T-cell (primary cell): ENCODE measurements at places on chromosomes 6 and 20.

DNA sequence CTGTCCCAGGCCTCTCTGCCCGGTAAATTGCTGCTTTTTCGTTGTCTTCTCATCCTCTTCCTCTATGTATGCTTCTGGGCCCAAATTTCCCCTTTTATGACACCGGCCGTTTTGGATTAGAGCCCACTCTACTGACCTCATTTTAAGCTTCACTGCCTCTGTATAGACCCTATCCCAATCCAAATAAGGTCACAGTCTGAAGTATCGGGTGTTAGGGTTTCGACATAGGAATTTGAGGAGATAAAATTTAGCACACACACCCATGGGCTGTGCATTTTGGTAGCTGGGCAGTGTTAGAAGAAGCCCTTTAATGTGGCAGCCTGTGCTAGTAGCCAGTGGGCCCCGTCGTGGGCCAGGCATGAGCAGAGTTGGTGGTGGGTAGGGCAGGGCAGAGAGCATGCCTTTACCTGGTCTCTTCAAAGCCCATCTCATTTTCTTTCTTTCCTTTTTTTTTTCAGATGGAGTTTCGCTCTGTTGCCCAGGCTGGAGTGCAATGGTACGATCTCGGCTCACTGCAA lies 27.9 kb upstream of the EZR start:
- no peak for DNase-seq

DNA sequence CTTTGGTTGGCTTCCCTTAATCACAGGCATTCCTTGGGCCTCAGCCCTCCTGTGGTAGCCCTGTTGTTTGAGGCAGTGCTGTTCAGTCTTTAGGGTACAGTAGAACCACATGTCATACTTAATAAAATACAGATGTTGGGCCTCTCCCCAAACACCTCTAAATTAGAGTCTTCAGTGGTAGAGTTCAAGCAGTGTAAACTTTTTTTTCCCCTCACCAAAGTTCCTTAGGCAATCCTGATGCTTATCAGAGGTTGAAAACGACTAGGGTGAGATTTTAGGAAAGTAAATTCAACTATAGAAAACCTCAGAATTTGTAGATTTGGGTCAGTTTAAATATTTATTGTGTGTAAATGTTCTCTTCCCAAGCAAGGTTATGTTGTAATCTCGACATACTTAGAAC lies 44.6 kb downstream of the BLTP3A start:
- DNase-seq: no peak

- peak; percentile 44 for DNase-seq
These were observed 2.9 kb downstream of the EEF1A2 start for GRCh38 chr20:63495741-63496595.

DNA sequence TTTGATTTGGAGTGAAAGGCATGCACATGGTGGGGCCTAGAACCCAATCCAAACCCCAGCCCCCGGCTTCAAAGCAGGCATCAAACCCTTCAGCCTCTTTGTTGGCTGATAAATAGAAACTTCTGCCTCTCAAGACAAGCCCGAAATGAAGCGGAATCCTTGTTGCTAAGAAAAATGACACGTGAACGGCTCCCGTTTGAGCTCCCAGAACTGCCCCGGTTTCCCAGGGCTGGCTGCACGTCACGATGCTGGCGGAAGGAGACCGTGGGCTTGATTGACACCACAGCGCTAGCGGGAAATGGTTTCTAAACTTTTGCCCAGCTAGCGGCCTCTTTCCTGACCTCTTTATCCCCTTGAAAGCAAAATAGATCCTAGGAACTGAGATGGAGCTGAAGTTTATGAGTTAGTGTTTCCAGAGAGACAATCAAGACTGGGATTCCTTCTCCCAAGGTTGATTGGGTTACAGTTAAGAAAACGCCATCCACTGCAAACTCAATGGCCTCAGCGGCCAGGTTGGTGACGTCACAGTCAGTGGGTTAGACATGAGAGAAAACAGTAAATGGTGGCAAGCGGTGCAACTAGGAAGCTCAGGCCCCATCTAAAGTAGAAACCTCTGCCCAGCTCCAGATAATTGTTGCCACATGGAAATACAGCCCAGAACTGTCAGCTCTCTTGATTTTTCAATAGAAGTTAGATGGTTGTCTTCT lies 117.0 kb downstream of the ANKRD60 start:
- no peak for DNase-seq
